Activated CD4-positive, alpha-beta T cell treated with anti-CD3 and anti-CD28 coated beads, Interleukin-2, amount 50 U/mL, for 48 hours (primary cell): ENCODE measurements at places on chromosomes 7 and 10.

DNA sequence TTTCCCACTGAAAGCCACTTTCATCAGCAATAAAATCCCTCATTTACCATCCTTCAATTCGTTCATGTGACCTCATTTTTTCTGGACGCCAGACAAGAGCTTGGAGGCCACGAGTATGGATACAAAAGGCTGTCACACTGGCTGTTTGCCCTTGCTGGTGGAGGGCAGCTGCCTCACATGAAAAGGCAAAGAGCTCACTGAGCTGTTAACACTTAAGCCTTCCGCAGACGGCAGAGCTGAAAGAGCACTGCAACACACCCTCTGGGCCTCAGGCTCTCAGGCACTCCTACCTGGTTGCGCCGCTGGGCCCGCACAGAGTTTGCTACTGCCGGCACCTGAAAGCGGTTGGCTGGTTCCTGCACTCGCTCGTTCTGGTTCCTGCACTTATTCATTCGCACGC is 193.5 kb downstream of the CFTR start:
- no peak for DNase-seq

- peak; percentile 8 for DNase-seq
These were observed 176.8 kb upstream of the TBX20 start for GRCh38 chr7:35430547-35431153.

DNA sequence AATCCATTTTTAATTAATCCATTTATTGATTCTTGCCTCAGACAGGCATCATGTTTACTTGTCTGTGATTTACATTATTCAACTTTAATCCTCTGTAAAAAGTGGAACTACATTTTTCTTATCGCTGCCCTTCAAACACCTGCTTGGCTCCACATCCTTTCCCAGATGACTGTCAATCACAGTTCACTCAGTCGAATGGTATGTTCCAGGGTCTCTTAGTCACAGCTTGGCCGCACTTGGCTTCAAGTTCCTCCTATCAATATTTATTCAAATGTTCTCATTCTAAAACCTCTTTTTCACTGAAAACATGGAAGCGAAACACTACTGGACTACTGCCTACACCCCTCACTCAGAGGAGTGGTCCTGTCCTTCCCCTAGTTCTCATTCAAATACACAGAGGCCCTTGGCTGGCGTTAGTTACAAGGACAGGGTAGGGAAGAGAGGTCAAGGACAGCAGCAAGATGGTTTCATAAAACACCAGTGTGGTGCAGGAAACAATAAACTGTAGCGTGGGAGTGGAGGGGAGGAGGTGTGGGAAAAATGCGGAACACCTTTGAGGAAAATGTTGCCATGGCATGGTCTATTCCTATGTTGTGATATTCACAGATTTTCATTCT is 143.2 kb downstream of the USP6NL start:
- no peak for DNase-seq

GRCh38 chr7:55366461-55367070 is 1.4 kb downstream of the LANCL2 start:
- DNase-seq: peak; percentile 17
